ENCODE measurements at places on chromosomes 7 and 10. TPM values are rescaled to one million over a fixed set of nuclear protein-coding genes. Genes with fewer than 3 reads are reported as not detected.

The LRRC61 gene
- total RNA-seq: 0.24 TPM

The ARL5B gene
- 32.6 TPM for total RNA-seq

The KCND2 gene
- total RNA-seq: 0.30 TPM

The TMEM229A gene
- 0.09 TPM for total RNA-seq

The CEP55 gene
- 3.7 TPM for total RNA-seq

The FAM204A gene
- total RNA-seq: 60.2 TPM

The SVIL gene
- total RNA-seq: 73.3 TPM

The HYAL4 gene
- total RNA-seq: not detected

The PDK4 gene
- 0.29 TPM for total RNA-seq

The WIPF3 gene
- 1.0 TPM for total RNA-seq

The SP4 gene
- 3.8 TPM for total RNA-seq

The HOXA10 gene
- not detected for total RNA-seq

The ASB10 gene
- total RNA-seq: not detected

The LAMB4 gene
- total RNA-seq: 0.16 TPM

The MSRB2 gene
- total RNA-seq: 18.9 TPM

The LRIT1 gene
- total RNA-seq: not detected

The PAX4 gene
- total RNA-seq: not detected

The TMEM236 gene
- 0.14 TPM for total RNA-seq

The HPS6 gene
- total RNA-seq: 24.4 TPM

The IFIT1 gene
- 335 TPM for total RNA-seq

The GPR85 gene
- 1.3 TPM for total RNA-seq

The CD36 gene
- total RNA-seq: 2.6 TPM

The PNLIPRP1 gene
- total RNA-seq: not detected

The SDK1 gene
- 4.2 TPM for total RNA-seq

The DLX5 gene
- total RNA-seq: 1.3 TPM

The PRKG1 gene
- total RNA-seq: 2.8 TPM

The AKR1C3 gene
- 0.43 TPM for total RNA-seq

The FGFR2 gene
- total RNA-seq: 11.8 TPM

The MRM2 gene
- 22.6 TPM for total RNA-seq

The EIF3B gene
- total RNA-seq: 198 TPM

The POM121 gene
- total RNA-seq: 49.1 TPM

The AKR1C4 gene
- not detected for total RNA-seq

The CALN1 gene
- not detected for total RNA-seq

The ASAH2 gene
- 2.4 TPM for total RNA-seq

The CALD1 gene
- 1,872 TPM for total RNA-seq

The TAC1 gene
- total RNA-seq: not detected

The PITX3 gene
- 1.7 TPM for total RNA-seq

The AKR1C8 gene
- total RNA-seq: not detected

The INHBA gene
- total RNA-seq: 103 TPM

The SLC12A9 gene
- 26.7 TPM for total RNA-seq

The NCF1 gene
- total RNA-seq: not detected

The HOXA3 gene
- total RNA-seq: not detected

The MRLN gene
- not detected for total RNA-seq
